ENCODE measurements at places on chromosomes 3 and 15.

GRCh38 chr3:53196575-53197407 is 35.8 kb downstream of the PRKCD start:
- H3K27me3 ChIP-seq, result no peaks in the 10 kb centered on the region
- H3K36me3 ChIP-seq, result no peaks in the 10 kb centered on the region
- peaks cover 16% of the 10 kb centered on the region for H3K4me1 ChIP-seq

GRCh38 chr3:37753428-37753827 is 108.3 kb upstream of the CTDSPL start:
- no peak overlapping the region for H3K4me3 ChIP-seq
- no peak for DNase-seq
- peaks cover 16% of the 10 kb centered on the region for H3K4me1 ChIP-seq
- H3K27ac ChIP-seq, result no peak overlapping the region
- no peaks in the 10 kb centered on the region for H3K27me3 ChIP-seq
- peaks cover 33% of the 10 kb centered on the region for H3K36me3 ChIP-seq

GRCh38 chr3:149646181-149646766 is 11.6 kb downstream of the WWTR1 start:
- peaks cover 54% of the 10 kb centered on the region for H3K4me1 ChIP-seq
- peaks cover 22% of the 10 kb centered on the region for H3K27me3 ChIP-seq
- no peak overlapping the region for H3K4me3 ChIP-seq
- peaks cover 61% of the 10 kb centered on the region for H3K36me3 ChIP-seq
- DNase-seq, result no peak

DNA sequence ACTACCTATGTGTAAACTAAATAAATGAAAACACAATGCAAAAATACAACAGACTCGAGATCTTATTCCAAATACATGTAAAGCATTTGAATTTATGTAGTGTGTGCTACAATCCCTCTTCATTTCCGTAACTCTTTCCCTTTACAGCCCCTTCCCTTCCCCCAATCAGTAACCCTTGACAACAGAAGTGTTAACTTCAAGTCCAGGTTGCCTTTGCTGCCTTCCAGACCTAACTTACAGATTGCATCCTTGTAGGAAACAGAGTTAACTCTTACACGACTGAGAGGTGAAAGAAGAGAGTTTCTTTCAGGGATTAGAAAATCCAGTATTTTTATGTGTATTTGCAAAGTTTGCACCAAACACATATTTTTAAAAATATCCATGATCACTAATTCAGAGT is 1.4 kb upstream of the ROBO1 start:
- H3K27me3 ChIP-seq, result peaks cover 50% of the 10 kb centered on the region
- no peaks in the 10 kb centered on the region for H3K36me3 ChIP-seq
- peaks cover 5% of the 10 kb centered on the region for H3K4me1 ChIP-seq
- DNase-seq, result no peak
- no peak overlapping the region for H3K27ac ChIP-seq

GRCh38 chr15:92616621-92617548 is 38.7 kb downstream of the FAM174B start:
- peaks cover 25% of the 10 kb centered on the region for H3K4me1 ChIP-seq
- no peaks in the 10 kb centered on the region for H3K36me3 ChIP-seq
- H3K27ac ChIP-seq, result peak overlapping the region; percentile 31
- H3K27me3 ChIP-seq, result no peaks in the 10 kb centered on the region
